NCI-H2081 (cell line): ENCODE measurements at places on chromosomes 1 and 21.
A peak's percentile ranks its signal among the peaks of the same experiment; 100 is the strongest.

DNA sequence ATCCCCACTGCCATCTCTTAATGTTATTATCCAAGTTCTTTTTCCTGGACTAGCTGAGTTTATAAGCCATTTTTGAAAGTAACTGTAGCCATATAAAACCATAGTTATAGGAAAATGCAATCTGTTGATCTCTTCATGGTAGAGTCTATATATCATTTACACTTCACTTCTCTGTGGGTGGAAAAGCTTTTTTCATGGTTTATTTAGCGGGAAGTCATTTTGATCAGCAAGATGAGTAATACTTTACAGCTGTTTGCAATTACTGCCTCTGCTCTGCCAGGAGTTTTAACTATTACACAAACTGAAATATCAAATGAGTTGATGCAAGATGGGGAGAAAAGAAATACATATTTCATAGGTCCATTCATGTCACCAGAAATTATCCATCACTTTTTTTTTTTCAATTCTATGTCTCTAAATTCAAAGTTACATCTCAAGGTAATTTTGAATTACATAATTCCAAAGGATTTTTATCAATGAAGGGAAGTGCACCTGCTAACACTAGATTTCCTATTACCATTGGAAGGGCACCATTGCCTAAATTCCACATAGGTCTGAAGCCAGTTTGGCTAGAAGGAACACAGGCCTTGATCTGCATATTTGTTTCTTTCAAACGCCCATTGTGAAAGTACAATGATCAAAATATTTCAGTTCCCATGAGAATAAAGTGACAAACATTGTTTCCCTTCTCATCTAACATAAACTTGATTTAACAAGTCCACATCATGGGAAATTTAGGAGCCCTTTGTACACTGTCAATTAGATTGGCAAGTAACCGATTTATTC lies 296.7 kb downstream of the ZNF326 start:
- no peak for DNase-seq

DNA sequence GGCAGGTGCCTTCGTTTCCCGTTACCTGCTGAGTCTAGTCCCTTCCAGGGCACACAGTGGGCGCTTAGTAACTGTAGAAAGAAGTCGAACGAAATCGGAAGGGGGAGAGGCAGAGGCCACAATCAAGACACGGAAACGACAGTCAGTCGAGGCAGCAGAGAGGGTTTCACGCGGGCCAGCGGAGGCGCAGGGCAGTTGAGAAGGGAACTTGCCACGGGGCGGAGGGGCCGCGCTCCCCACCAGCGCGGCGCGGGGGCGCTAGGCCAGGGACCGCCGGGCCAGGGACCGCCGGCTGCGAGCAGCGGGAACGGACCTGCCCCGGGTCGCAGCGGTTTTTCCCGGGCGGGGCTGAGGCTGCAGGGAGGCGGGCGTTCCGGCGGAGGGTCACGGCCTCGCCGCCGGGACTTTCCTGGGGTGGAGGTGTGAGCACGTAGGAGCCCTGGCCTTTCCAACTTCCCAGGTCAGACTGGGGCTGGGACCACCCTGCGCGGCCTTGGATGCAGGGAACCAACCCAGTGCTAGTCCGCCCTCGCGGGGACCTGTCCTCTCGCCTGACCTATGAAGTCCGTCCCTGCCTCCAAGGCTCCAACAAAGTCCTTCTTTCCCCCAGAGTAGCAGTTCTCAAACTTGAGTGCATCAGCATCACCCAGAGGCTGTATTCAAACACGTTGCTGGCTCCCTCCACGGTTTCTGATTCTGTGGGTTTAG lies 150.1 kb upstream of the FGGY start:
- no peak for DNase-seq

DNA sequence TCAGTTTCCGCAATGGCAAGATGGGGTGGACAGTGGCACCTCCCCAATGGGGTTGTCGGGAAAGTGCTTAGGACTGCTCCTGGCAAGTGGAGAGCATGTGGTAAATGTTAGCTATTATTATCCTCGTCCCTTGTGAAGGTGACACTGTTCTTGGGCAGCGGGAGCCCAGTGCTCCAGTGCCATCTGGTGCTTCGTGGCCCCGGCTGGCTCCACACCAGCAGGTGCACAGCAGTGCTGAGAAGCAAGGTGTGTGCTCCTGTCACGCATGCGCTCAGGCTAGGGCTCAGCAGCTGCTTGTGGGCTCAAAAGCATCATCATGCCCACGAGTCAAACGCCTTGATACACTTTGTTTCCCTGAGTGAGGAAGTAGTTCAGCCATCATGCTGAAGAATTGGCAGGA lies 24.9 kb upstream of the KCNC4 start:
- peak; percentile 76 for DNase-seq

DNA sequence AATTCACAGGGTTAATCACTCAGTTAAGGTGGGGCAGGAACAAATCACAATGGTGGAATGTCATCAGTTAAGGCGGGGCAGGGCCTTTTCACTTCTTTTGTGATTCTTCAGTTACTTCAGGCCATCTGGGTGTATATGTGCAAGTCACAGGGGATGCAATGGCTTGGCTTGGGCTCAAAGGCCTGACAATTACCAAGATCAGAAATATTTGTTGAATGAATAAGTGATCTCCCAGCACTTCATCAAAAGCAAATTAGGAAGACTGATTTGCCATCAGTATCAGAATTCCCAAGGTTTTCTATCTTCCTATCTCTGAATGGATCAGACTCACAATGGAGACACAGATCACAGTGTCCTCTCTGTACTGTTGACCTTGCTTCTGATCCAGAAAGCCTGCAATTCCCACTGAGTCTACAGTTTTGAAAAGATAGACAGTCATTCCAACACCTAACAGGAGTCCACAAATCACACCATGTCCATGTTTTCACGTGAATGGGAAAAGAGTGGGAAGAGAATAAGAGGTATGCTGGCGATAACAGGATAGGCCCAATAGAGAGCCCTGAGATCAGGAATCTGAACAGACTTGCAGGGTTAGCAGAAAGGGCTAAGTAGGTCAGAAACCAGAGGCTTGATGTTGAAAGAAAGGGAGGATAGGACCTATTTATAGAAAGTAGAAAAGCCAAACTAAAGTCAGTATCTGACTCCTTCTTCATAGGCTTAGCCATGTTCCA lies 75.3 kb downstream of the KCNK1 start:
- DNase-seq, result no peak

- no peak for DNase-seq
These were observed 247.1 kb downstream of the CHRM3 start for GRCh38 chr1:239633432-239633831.

GRCh38 chr1:8925406-8925805 lies 20.3 kb upstream of the CA6 start:
- no peak for DNase-seq

GRCh38 chr1:79896140-79896539 lies 889.6 kb upstream of the ADGRL4 start:
- DNase-seq, result no peak

GRCh38 chr1:4176841-4177240 lies 276.8 kb upstream of the C1orf174 start:
- no peak for DNase-seq

DNA sequence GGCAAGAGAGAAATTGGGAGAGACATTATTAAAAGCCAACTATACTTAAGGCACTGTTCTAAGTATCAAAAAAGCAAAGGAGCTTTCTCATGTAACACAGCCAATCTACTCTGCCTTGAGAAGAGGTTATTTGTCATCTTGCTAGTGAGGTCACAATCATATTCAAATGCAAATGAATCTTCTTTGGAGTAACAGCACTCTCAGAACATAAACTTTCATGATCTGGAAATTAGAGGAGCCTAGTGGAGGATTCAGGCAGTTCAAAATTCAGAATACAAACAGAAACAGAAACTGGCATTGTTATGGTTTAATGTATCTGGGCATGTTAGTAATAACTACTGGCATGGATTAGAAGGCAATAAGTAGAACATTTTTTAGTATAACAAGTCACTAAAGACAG lies 57.4 kb downstream of the ARID4B start:
- no peak for DNase-seq
